ENCODE measurements at places on chromosomes 3 and 15.

DNA sequence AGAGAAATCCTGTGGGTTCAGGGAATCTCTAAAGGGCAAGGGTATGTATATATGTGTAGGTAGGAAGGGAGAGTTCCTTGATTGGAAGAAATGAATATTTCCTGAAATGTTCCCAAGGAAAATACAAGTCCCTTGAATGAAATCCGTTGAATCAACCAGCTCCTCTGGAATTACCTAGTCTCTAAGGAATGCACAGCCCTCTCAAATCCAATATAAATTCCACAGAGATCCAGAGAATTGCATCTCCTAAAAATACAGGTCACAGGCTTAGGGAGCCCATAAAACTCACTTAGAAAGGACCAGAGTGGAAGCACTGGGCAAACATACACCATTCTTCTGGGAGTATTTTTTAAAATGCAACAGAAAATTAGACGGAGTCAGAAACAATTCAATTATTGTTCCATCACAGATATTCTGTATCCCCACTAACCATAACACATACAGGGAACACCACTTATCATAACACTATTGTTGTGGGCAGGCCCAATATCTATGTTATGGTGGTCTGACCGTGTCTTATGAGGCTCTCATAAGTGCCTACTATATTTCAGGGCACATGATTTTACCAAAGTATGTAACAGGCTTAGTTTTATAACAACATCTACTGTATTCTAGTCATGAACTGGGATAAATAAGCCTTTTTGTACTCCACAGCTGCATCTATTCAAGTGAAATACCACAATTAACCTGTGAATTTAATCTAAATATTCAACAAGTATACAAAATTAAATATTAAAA is 43.7 kb downstream of the IGSF11 start:
- DNase-seq, result no peak

DNA sequence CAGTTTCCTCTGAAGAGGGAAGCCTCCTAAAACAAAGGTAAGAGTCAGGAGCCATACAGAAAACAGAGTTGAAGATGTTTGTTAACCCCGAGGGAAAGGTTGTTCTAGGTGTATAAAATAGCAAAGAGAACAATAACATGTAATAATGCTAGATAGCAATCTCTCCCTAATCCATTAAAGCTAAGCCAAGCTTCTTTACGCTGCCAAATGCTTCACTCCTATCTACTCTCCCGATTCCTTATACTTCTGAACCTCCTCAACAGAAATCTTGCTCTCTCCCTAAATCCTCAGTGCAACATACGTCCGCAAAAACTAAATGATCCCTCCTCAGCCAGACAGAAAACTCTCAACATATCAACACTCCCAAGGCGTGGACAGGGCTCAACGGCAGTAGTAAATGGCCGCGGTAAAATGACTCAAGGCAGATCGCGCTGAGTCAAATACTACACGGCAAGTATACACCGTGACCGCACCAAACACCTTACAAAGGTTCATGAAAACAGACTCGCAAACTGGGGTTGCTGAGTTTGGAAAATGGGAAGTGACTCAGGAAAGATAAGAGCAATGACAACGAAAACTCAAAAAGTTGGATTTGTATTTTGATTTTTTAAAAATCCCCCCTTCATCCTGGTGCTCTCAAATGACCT is 682 bp downstream of the CLDND1 start:
- no peak for DNase-seq

- no peak for DNase-seq
Observed at GRCh38 chr3:106093616-106094015, 224.8 kb upstream of the CBLB start.

- no peak for DNase-seq
Observed at GRCh38 chr15:41746802-41747201, 27.5 kb upstream of the MAPKBP1 start.

DNA sequence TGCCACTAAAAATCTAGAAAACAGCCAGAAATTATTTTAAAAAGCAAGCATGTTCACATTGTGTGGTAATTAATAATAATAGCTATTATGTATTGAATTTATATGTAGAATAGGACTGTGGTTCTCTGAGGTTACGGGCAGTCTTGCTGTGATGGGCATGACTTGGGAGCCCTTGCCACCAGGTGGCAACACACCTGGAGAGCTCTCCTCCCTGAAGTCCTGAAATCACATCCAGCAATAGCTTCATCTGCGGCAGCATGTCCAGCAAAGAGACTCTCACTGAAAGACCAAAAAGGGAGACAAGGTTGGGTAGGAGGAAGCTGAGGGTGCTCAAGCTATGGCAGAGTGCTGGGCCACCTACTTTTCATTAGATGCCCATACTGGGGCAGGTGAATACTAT is 206.8 kb upstream of the IL12A start:
- DNase-seq, result no peak

Measured in cortex of kidney (tissue), 1 donor.